ENCODE measurements at places on chromosomes 5 and 9.

DNA sequence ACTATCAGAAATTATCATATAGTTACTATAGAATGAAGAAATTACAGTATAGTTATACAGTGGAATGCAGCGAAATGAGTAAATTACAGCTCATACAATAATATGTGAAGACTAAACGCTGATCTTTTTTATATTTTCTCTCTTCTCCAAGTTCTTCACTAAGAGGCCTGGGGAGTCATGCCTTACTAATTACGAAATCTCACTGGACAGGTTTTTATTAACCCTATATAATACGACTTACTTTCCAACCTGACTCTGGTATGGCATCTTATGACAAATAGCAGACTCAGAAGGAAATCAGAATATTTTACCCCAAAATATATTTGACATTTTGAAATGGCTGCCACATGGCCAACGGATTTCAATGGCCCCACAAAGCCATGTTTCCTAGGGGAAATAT lies 9.1 kb downstream of the CARNMT1 start:
- no peak for DNase-seq

- no peak for DNase-seq
Measured at GRCh38 chr5:30802961-30803705, 390.4 kb upstream of the CDH6 start.

- DNase-seq: no peak
Measured at GRCh38 chr5:119816055-119816454, 186.7 kb downstream of the FAM170A start.

GRCh38 chr5:14156290-14156649 lies 13.1 kb downstream of the TRIO start:
- DNase-seq: no peak

DNA sequence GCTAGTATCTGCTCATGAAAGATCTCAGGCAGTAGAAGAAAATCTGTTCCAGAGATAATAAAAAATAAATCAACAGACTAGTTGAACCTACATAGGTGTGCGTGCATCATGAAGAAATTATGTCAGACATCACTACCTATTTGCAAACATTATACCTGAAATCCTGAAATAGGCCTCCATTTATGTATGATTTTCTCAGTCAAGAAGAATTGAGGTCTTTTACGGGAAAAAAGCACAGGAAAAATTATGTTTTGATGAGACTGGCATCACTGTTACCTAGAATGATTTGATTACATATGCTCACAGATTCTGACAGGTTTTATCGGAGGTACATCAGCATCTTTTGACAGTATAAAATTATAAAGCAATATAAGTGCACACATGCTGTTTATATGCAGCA lies 1570.5 kb upstream of the NUDT12 start:
- no peak for DNase-seq

GRCh38 chr9:133286523-133286922 lies 11.5 kb upstream of the ABO start:
- no peak for DNase-seq

DNA sequence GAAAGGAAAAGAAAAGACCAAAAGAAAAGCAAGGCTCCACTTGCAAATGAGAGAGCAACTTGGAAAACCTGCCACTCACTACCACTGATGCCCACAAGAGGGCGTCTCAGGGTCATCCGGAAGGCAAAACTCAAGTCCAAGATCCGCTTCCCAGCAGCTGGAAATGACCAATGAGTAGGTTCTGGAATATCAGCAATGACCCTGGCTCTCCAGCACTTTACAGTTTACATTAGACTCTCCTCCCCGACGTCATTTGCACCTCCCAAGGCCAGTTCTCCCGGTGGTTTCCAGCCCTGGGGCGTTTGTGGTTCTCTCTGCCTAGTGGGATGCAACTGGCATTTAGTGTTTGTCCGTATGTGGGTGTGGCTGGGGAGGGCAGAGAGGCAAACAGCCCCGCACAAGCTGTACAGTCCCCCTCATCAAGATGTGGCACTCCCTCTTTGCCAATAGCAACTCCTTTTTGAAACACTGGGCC lies 193.8 kb upstream of the ZNF618 start:
- peak; percentile 71 for DNase-seq

GRCh38 chr9:72586388-72587130 lies 65.2 kb downstream of the TMC1 start:
- no peak for DNase-seq

- no peak for DNase-seq
Measured at GRCh38 chr5:73188764-73189531, 16.0 kb downstream of the TMEM174 start.

GRCh38 chr5:115509547-115509946 lies 35.0 kb downstream of the FEM1C start:
- no peak for DNase-seq

DNA sequence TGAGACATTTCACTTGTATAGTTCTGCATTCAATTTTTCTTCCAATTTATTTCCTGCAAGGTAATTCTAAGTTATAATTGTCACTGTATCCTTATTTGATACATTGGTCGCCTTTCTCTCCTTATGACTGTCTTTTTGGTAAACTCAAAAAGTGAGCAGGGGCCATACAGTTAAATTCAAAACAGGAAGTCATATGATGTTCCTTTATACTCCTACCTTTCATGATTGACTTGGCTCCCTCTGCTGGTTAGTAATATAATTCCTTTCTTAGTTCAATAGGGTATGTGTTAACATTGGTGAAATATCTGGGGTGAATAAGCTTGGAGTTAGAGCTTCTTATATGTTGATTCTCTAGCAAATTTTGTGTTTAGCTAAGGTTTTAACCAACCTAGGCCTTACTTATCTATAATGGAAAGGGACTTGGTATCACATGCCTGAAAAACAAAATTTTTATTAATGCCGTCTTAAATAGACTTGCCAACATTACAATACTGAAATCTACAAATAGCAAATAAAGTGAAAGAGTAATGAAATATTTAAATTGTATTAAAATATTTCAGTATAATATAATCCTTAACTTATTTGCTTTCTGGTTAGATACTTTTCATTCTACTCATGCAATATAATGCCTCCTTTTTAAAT lies 6.0 kb upstream of the NIPBL start:
- peak; percentile 37 for DNase-seq

DNA sequence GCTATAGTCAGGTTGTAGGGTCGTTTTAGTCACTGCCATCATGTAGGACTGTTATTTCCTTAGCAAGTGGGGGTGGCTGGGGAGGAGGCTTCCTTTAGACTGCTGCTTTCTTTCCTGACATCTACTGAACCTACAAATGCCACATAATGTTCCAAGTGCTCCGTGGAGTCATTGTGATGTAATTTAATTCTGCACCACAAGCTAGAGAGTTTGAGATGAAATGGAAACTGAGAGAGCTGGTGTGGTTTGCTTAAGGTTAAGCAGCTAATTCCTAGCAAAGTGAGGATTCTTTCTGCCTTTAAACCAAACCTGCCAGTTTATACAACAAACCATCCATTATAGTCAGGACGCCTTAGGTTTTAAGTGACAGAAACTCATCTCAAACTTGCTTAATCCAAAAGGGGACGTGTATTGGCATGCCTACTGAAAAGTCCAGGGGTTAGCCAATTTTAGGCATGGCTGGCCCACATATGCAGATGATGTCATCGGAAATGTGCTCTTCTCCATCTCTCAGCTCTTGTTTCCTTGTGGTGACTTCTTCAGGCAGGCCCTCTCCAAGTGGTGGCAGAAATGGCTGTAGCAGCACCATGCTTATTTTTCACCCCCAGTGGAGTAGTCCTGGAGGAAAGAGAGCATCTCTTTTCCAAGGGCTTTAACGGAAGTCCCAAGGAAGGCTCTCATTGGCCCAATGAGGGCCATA lies 30.5 kb downstream of the ZNF618 start:
- DNase-seq: no peak

DNA sequence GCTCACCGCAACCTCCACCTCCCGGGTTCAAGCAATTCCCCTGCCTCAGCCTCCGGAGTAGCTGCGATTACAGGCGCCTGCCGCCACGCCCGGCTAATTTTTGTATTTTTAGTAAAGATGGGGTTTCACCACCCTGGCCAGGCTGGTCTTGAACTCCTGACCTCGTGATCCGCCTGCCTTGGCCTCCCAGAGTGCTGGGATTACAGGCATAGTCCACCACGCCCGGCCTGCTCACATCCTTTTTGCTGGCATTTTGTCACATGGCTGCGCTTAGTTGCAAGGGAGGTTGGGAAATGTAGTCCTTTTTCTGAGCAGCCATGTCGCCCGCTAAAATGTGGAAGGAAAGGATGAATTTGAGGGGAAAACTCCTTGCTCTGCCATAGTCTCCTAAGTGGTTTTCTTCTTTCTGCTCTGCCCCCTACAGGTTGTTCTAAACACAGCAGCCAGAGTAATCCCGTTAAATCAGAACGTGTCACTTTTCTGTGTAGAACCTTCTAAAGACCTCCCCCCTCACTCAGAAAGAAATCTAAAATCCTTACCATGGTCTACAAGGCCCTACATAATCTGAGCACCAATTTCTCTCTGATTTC lies 57.8 kb upstream of the HSPA9 start:
- DNase-seq: peak; percentile 53

DNA sequence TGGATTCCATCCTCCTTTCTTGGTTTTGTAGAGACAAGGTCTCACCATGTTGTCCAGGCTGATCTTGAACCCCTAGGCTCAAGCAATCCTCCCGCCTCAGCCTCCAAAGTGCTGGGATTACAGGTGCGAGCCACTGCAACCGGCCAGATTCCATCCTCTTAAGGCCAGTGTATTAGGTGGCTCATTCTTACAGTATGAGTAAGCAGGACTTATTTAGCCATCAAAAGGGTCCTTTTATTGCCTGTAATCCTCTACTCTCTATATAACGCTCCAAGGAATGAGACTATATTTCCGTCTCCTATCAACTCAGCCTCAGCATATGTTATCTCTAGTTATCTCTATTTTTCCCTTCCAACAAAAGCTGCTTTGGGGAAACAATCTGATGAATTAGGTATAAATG lies 3.0 kb upstream of the ERBIN start:
- no peak for DNase-seq

DNA sequence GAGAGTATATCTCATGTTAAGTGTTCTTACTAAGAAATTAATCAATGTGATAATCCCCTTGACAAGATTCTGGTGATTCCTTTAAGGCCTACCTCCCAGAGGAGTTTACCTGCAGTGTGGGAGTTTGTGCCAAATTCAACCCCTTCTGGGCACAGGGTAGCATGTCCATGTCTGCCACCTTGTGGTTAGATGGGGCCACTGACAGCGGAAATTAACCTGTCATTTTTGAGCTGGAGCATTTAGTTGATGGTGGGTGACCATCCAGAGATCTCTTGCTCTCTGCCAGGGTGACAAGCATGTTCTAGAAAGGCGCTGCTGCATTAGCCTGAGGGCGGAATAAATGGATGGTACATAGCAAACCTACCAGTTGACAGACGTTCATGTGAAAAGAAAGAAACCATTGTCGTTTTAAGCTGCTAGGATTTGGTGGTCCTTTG lies 132.2 kb downstream of the FBXO4 start:
- DNase-seq: peak; percentile 69

GRCh38 chr5:173686950-173687349 lies 70.5 kb upstream of the BOD1 start:
- DNase-seq: no peak

- no peak for DNase-seq
Measured at GRCh38 chr5:73170522-73170921, 2.5 kb upstream of the TMEM174 start.

- no peak for DNase-seq
Measured at GRCh38 chr5:134273642-134274395, 47.9 kb upstream of the PPP2CA start.
